Endodermal cell (in vitro differentiated cells): ENCODE measurements at places on chromosomes 3 and 15. TPM values are rescaled to one million over a fixed set of nuclear protein-coding genes. Genes with fewer than 3 reads are reported as not detected.

Gene GRAMD2A
- 1.7 and 2.0 TPM in 2 replicates for total RNA-seq

Gene RTP1
- 0.88 and 1.4 TPM in 2 replicates for total RNA-seq

Gene MGLL
- total RNA-seq, result 0.44 TPM in 1 of 3 replicates, not detected in the others

Gene SCN11A
- total RNA-seq, result 0.35 to 0.40 TPM (median 0.36 TPM) in 3 replicates

Gene ZNF280D
- total RNA-seq, result 35.1 to 39.0 TPM (median 37.0 TPM) in 3 replicates

Gene CPLX3
- 0.63 TPM in 1 of 3 replicates, not detected in the others for total RNA-seq

Gene LXN
- 7.0 and 10.0 TPM in 2 replicates for total RNA-seq

Gene HYAL2
- total RNA-seq, result 55.3 and 55.8 TPM in 2 replicates

Gene KNSTRN
- 57.6 and 58.6 TPM in 2 replicates for total RNA-seq

Gene SPRED1
- total RNA-seq, result 56.0 to 61.7 TPM (median 56.6 TPM) in 3 replicates

Gene GOLGA6D
- 0.21 to 0.24 TPM in 2 of 3 replicates, not detected in the other for total RNA-seq
